ENCODE measurements at places on chromosomes 1 and 21. TPM values are rescaled to one million over a fixed set of nuclear protein-coding genes. Genes with fewer than 3 reads are reported as not detected.
A peak's percentile ranks its signal among the peaks of the same experiment; 100 is the strongest.

- DNase-seq: no peak
- no peaks in the 10 kb centered on the region for H3K27me3 ChIP-seq
- no peaks in the 10 kb centered on the region for H3K4me1 ChIP-seq
- no peak overlapping the region for H3K27ac ChIP-seq
These were observed 67.6 kb downstream of the ARHGEF16 start for GRCh38 chr1:3522112-3522511.

DNA sequence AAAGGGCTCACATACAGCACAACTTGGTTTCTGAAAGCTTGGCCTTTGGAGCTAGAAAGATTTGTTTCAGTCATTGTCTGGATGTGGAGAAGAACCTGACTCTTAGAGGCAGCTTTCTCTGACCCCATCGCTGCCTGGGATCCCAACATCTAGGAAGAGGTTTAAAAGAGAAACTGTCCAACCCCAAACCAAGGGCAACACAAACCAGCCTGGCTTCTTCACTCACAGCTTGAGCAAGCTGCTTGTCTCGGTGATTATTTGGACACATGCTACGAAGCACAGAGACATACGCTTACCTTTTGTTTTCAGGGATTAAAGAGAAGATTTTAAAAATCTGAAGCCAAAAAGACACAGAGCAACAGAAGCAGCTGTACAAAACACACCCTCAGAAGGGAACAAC is 109.8 kb downstream of the ETS2 start:
- H3K36me3 ChIP-seq: no peaks in the 10 kb centered on the region
- H3K4me1 ChIP-seq: no peaks in the 10 kb centered on the region
- DNase-seq: no peak
- H3K27me3 ChIP-seq: no peaks in the 10 kb centered on the region

Gene MNDA
- total RNA-seq: 104 TPM

DNA sequence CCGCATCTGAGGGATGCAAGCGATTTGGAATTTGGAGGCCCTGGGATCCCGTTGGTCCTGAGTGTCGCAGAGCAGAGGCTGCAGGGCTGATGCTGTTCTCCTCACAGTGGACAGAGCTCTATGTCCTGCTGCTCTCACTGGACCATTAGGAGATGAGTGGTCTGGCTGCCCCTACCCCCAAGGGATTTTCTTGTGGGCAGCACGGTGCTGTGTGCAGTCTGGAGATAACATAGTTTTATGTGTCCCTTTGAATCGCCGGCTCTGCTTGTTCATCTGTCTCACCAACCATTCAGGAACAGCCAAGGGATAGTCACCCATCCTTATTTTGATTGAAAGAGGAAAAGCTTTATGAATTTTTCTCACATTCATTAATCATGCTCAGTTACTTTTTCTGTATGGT is 49.9 kb downstream of the CHRM3 start:
- H3K27ac ChIP-seq: no peak overlapping the region
- H3K4me1 ChIP-seq: no peaks in the 10 kb centered on the region
- DNase-seq: no peak
- H3K36me3 ChIP-seq: no peaks in the 10 kb centered on the region

- no peak overlapping the region for H3K4me3 ChIP-seq
- no peaks in the 10 kb centered on the region for H3K27me3 ChIP-seq
- no peaks in the 10 kb centered on the region for H3K4me1 ChIP-seq
- no peak for DNase-seq
These were observed 117.9 kb downstream of the PLPP3 start for GRCh38 chr1:56461158-56462127.

- H3K4me1 ChIP-seq: no peaks in the 10 kb centered on the region
- H3K27ac ChIP-seq: no peak overlapping the region
- H3K4me3 ChIP-seq: no peak overlapping the region
These were observed 20.5 kb downstream of the RRP15 start for GRCh38 chr1:218305472-218306064.

Gene C1orf115
- total RNA-seq: 1.3 TPM

GRCh38 chr1:209486861-209487593 is 96.5 kb upstream of the CAMK1G start:
- no peaks in the 10 kb centered on the region for H3K4me1 ChIP-seq
- no peak for DNase-seq
- no peaks in the 10 kb centered on the region for H3K36me3 ChIP-seq
- no peak overlapping the region for H3K4me3 ChIP-seq
- no peak overlapping the region for H3K27ac ChIP-seq

GRCh38 chr1:844472-845026 is 79.2 kb upstream of the SAMD11 start:
- H3K27ac ChIP-seq: peak overlapping the region; percentile 63
- H3K27me3 ChIP-seq: no peaks in the 10 kb centered on the region

DNA sequence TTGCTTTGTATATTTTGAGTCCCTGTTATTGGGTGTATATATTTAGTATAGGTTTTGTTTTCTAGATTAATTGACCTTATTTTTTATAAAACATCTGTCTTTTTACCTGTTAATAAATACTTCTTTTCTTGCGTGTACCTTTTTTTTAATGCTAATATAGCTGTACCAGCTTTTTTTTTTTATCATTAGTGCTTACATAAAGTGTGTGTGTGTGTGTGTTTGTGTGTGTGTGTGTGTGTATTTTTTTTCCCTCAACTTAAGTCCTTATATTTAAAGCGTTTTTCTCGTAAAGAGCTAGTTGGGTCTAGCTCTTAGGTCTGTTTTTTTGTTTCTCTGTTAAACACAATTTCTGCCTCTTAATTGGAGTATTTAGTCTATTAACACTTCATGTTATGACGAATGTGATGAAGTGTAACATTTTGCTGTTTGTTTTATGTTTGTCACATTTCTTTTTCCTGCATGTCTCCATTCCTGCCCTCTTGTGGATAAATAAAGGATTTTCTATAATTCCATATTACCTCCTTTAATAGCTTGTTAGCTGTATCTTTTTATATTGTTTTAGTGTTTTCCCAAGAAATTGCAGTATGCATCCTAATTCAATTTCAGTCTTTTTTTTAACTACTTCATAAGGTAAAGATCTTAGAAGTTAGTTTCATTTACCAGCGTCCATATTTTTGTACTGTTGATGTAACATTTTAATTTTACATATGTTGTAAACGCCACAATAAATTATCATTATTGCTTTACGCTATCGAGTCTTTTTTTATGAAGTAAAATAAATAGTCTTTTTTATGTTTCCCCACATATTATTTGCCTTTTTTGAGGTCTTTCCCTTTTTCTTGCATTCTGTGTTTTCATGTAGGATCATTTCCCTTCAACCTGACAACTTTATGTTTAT is 4.3 kb downstream of the PRMT2 start:
- H3K27ac ChIP-seq: peak overlapping the region; percentile 47
- H3K4me3 ChIP-seq: peak overlapping the region; percentile 4
- peaks cover 9% of the 10 kb centered on the region for H3K36me3 ChIP-seq
- H3K4me1 ChIP-seq: peaks cover 21% of the 10 kb centered on the region
- no peak for DNase-seq

GRCh38 chr1:47395433-47395832 is 20.7 kb upstream of the FOXE3 start:
- no peak overlapping the region for H3K27ac ChIP-seq
- no peak for DNase-seq
- no peaks in the 10 kb centered on the region for H3K36me3 ChIP-seq
- H3K27me3 ChIP-seq: no peaks in the 10 kb centered on the region

GRCh38 chr1:206935491-206936067 is 10.7 kb downstream of the PIGR start:
- H3K4me1 ChIP-seq: peaks cover 12% of the 10 kb centered on the region
- H3K27me3 ChIP-seq: no peaks in the 10 kb centered on the region
- no peaks in the 10 kb centered on the region for H3K36me3 ChIP-seq
- H3K27ac ChIP-seq: no peak overlapping the region

- no peaks in the 10 kb centered on the region for H3K27me3 ChIP-seq
- no peak overlapping the region for H3K4me3 ChIP-seq
- no peak overlapping the region for H3K27ac ChIP-seq
- DNase-seq: no peak
- H3K4me1 ChIP-seq: no peaks in the 10 kb centered on the region
- H3K36me3 ChIP-seq: no peaks in the 10 kb centered on the region
These were observed 29.0 kb upstream of the LMO4 start for GRCh38 chr1:87299661-87300060.

Gene RAVER2
- total RNA-seq: 0.53 TPM

DNA sequence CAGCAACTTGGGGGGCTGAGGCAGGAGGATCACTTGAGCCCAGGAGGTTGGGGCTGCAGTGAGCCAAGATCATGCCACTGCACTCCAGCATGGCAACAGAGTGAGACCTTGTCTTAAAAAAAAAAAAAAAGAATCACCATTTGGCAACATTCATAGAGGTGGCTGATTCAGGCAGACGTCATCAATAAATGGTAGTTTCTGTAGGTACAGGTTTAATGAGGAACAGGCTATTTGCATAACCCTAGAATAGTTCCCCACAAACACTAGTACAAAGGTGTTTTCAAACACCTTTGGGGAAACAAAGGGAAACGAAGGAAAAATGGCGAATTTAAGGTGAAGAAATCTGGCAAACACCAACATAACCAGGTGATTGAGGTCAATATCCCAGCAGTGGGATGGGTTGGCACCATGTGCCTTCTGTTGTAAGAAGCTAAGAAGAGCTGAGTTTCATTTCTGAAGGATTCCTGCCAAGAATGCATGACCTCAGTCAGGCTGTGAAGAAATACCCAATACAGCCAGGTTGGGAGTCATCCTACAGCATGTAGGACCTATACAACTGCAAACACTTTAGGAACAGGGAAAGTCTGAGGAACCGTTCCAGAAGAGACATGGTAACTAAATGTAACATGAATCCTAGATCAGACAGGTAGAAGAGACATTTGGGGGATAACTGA is 5.6 kb downstream of the LPAR3 start:
- H3K4me3 ChIP-seq: no peak overlapping the region
- DNase-seq: no peak
- no peaks in the 10 kb centered on the region for H3K36me3 ChIP-seq
- peaks cover 2% of the 10 kb centered on the region for H3K4me1 ChIP-seq
- no peaks in the 10 kb centered on the region for H3K27me3 ChIP-seq

DNA sequence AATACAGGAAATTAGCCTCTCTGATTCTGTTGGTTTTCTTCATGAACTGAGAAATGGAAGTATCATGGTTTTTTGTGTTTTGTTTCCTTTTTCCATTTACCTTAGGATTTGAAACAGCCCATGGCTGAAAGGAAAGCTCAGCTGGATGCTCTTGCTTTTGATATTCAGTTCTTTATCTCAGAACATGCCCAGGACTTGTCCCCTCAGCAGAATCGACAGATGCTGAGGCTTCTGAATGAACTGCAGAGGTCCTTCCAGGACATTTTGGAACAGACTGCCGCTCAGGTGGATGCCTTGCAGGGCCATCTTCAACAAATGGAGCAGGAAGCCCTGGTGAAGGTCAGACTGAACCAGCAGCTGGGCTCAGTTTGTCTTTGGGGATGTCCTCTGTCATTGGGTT is 142.4 kb downstream of the MACF1 start:
- H3K4me3 ChIP-seq: no peak overlapping the region
- DNase-seq: no peak
- peaks cover 33% of the 10 kb centered on the region for H3K36me3 ChIP-seq
- no peaks in the 10 kb centered on the region for H3K27me3 ChIP-seq
- H3K4me1 ChIP-seq: no peaks in the 10 kb centered on the region
- H3K27ac ChIP-seq: no peak overlapping the region

- H3K27me3 ChIP-seq: no peaks in the 10 kb centered on the region
- H3K4me1 ChIP-seq: no peaks in the 10 kb centered on the region
- no peak overlapping the region for H3K4me3 ChIP-seq
- H3K27ac ChIP-seq: no peak overlapping the region
- H3K36me3 ChIP-seq: no peaks in the 10 kb centered on the region
These were observed 86.5 kb downstream of the PSMG1 start for GRCh38 chr21:39096754-39097153.

- H3K36me3 ChIP-seq: no peaks in the 10 kb centered on the region
- no peak overlapping the region for H3K4me3 ChIP-seq
- H3K27ac ChIP-seq: no peak overlapping the region
- H3K4me1 ChIP-seq: peaks cover 18% of the 10 kb centered on the region
- H3K27me3 ChIP-seq: no peaks in the 10 kb centered on the region
These were observed 69.2 kb downstream of the PRDM2 start for GRCh38 chr1:13769212-13769611.

Gene AMIGO1
- 41.6 TPM for total RNA-seq

DNA sequence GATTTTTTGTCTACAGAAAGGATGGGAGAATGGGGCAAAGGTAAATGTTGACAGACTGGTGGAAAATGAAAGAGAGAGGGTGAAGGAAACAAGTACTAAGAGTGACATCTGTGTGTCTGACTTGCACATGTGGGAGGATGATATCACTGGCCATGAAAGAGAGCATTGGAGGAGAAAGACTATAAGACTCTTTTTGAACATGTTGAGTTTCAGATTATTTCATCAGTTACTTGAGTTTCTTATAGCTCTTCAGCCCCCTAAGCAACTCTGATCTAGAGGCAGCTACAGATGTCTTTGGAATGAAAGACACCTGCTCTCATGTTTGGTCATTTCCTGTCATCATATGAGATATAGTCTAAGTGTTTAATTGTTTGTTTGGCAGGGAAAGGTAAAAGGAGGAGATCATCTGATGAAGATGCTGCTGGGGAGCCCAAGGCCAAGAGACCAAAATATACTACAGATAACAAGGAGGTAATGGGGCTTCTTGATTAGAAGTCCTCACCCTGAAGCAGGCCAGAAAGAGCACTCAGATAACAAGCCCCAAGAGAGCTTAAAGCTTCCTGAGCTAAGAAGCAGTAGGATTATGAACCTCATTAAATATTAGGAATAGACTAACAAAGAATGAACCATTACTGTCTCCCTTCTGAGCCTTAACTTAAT is 4.5 kb downstream of the POLR3C start:
- peaks cover 33% of the 10 kb centered on the region for H3K36me3 ChIP-seq
- no peaks in the 10 kb centered on the region for H3K27me3 ChIP-seq
- no peak overlapping the region for H3K4me3 ChIP-seq
- no peak for DNase-seq

Gene PODN
- total RNA-seq: not detected

DNA sequence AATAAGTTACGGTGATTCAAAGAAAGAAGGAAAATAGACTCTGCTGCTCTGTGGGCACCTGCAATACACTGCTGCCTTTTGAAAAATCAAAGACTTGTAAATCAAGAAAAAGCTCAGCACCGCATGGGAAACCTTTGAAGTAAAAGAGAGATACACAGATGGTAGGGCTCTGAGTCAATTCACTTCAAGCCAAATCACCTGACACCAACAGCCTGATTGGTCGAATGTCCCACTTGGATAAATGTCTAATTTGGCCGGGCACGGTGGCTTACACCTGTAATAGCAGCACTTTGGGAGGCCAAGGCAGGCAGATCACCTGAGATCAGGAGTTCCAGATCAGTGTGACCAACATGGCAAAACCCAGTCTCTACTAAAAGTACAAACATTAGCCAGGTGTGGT is 19.2 kb upstream of the RCAN3 start:
- no peaks in the 10 kb centered on the region for H3K27me3 ChIP-seq
- H3K4me3 ChIP-seq: no peak overlapping the region
- H3K36me3 ChIP-seq: no peaks in the 10 kb centered on the region
- H3K27ac ChIP-seq: peak overlapping the region; percentile 83

Gene RYR2
- not detected for total RNA-seq

GRCh38 chr1:247212627-247213617 is 41.1 kb upstream of the ZNF124 start:
- peaks cover 5% of the 10 kb centered on the region for H3K36me3 ChIP-seq
- H3K27me3 ChIP-seq: no peaks in the 10 kb centered on the region
- no peak overlapping the region for H3K4me3 ChIP-seq
- H3K27ac ChIP-seq: no peak overlapping the region
- no peak for DNase-seq

- no peaks in the 10 kb centered on the region for H3K27me3 ChIP-seq
- H3K4me1 ChIP-seq: no peaks in the 10 kb centered on the region
- no peak overlapping the region for H3K4me3 ChIP-seq
- no peak overlapping the region for H3K27ac ChIP-seq
- no peaks in the 10 kb centered on the region for H3K36me3 ChIP-seq
These were observed 499.8 kb downstream of the KIF26B start for GRCh38 chr1:245654460-245655050.

- H3K27ac ChIP-seq: no peak overlapping the region
- H3K27me3 ChIP-seq: no peaks in the 10 kb centered on the region
- H3K4me3 ChIP-seq: no peak overlapping the region
- H3K4me1 ChIP-seq: no peaks in the 10 kb centered on the region
- DNase-seq: no peak
- no peaks in the 10 kb centered on the region for H3K36me3 ChIP-seq
These were observed 78.7 kb downstream of the TYW3 start for GRCh38 chr1:74811436-74812179.
